Neural progenitor cell (in vitro differentiated cells): ENCODE measurements at places on chromosomes 7 and 10. TPM values are rescaled to one million over a fixed set of nuclear protein-coding genes. Genes with fewer than 3 reads are reported as not detected.
A peak's percentile ranks its signal among the peaks of the same experiment; 100 is the strongest.

- no peak overlapping the region for H3K27ac ChIP-seq
- peak overlapping the region; percentile 98 for H3K4me3 ChIP-seq
- no peaks in the 10 kb centered on the region for H3K27me3 ChIP-seq
- no peaks in the 10 kb centered on the region for H3K4me1 ChIP-seq
- peaks cover 1% of the 10 kb centered on the region for H3K36me3 ChIP-seq
- DNase-seq: peak; percentile 76
Measured at GRCh38 chr10:12130237-12130872, 878 bp downstream of the SEC61A2 start.

DNA sequence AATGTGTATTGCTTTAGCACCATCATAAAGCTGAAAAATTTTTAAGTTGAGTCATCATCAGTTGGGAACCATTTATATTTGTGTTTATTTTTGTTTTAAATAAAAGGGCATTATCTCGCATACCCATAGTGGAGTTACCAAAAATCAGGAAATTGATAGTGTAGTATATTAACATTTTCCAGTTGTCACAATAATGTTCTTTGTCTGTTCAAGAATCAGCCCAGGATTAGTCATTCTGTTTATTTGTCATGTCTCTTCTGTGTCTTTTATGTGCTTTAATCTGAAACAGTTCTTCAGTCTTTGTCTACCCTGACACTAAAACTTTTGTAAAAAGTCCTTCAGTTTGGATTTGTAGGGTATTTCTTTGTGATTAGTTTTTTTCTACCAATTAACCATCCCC, 827.8 kb upstream of the ZWINT start:
- H3K27ac ChIP-seq: no peak overlapping the region
- H3K27me3 ChIP-seq: no peaks in the 10 kb centered on the region
- no peaks in the 10 kb centered on the region for H3K36me3 ChIP-seq
- H3K4me1 ChIP-seq: no peaks in the 10 kb centered on the region

GRCh38 chr7:13981070-13981469, 8.4 kb downstream of the ETV1 start:
- DNase-seq: peak; percentile 50
- peaks cover 3% of the 10 kb centered on the region for H3K36me3 ChIP-seq
- peaks cover 45% of the 10 kb centered on the region for H3K4me1 ChIP-seq
- no peak overlapping the region for H3K27ac ChIP-seq
- H3K4me3 ChIP-seq: no peak overlapping the region

GRCh38 chr7:147607157-147607800, 983.3 kb upstream of the C7orf33 start:
- DNase-seq: peak; percentile 78
- peaks cover 22% of the 10 kb centered on the region for H3K4me1 ChIP-seq
- H3K27me3 ChIP-seq: peaks cover 14% of the 10 kb centered on the region
- no peak overlapping the region for H3K27ac ChIP-seq

GRCh38 chr10:26540601-26541000, 102.5 kb downstream of the APBB1IP start:
- H3K27me3 ChIP-seq: no peaks in the 10 kb centered on the region
- H3K4me3 ChIP-seq: no peak overlapping the region
- H3K4me1 ChIP-seq: peaks cover 8% of the 10 kb centered on the region
- H3K27ac ChIP-seq: no peak overlapping the region
- H3K36me3 ChIP-seq: no peaks in the 10 kb centered on the region
- peak; percentile 78 for DNase-seq

- no peak overlapping the region for H3K27ac ChIP-seq
- DNase-seq: no peak
- no peaks in the 10 kb centered on the region for H3K27me3 ChIP-seq
- no peaks in the 10 kb centered on the region for H3K36me3 ChIP-seq
Measured at GRCh38 chr10:76141376-76141775, 710.0 kb downstream of the LRMDA start.

- H3K36me3 ChIP-seq: no peaks in the 10 kb centered on the region
- no peaks in the 10 kb centered on the region for H3K27me3 ChIP-seq
- peaks cover 10% of the 10 kb centered on the region for H3K4me1 ChIP-seq
- H3K4me3 ChIP-seq: no peak overlapping the region
- peak; percentile 25 for DNase-seq
Measured at GRCh38 chr7:24419077-24419476, 135.1 kb downstream of the NPY start.

- no peaks in the 10 kb centered on the region for H3K4me1 ChIP-seq
- no peak for DNase-seq
- H3K27ac ChIP-seq: no peak overlapping the region
- no peaks in the 10 kb centered on the region for H3K36me3 ChIP-seq
Measured at GRCh38 chr7:42097752-42098151, 139.3 kb downstream of the GLI3 start.

DNA sequence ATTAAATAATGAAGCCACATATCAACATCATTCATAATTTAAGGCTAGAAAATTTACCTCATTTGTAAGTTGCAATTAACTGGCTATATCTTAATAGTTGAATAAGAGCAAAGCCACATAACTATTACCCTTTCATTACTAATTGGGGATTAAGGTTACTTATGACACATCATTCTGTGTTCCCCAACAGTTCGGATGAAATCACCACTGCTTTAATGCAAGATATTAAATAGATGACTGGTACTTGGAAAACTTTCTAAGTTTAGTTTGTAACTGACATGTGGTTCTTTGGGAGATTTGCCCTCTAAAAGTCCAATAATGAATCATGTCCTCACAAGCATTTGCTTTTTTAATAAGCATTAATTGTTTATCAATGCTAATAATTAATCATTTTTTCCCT, 109.1 kb downstream of the MTERF1 start:
- no peaks in the 10 kb centered on the region for H3K4me1 ChIP-seq
- no peak overlapping the region for H3K4me3 ChIP-seq
- H3K27me3 ChIP-seq: no peaks in the 10 kb centered on the region
- H3K36me3 ChIP-seq: no peaks in the 10 kb centered on the region
- no peak overlapping the region for H3K27ac ChIP-seq
- DNase-seq: no peak

- H3K36me3 ChIP-seq: no peaks in the 10 kb centered on the region
- no peaks in the 10 kb centered on the region for H3K27me3 ChIP-seq
- no peak for DNase-seq
- peaks cover 24% of the 10 kb centered on the region for H3K4me1 ChIP-seq
- H3K27ac ChIP-seq: no peak overlapping the region
Measured at GRCh38 chr10:3330663-3331062, 158.1 kb upstream of the PITRM1 start.

DNA sequence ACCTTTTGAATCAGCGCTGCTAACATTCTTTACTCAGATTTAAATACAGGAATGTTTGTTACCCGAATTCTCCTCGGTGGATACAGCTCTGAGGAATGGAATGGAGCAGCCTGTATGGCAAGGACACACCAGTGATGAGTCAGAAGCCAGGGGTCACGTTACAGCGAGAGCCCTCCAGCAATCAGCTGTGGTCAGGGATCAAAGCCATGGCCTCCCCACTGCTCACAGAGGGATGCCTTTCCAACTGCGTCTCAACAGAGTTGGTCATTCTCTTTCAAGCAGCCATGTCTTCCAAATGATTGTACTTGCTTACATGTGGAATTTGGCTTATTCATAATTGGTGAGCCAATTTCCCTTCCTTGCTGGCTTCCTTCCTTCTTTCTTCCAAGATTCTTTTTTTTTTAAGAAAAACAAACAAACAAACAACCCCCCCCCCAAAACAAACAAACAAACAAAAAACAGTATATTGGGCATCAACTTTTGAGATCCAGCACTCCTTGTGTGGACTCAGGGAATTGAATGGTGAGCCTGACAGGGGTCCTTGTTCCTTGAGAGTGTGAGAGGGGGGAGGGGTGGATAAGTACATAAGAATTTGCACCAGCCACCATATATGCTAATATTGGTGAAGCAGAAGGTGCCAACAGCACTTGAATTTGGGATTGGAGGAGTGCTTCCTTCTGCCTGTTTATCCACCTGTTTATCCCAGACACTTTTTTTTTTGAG, 100.2 kb downstream of the ATXN7L1 start:
- DNase-seq: peak; percentile 51
- H3K27me3 ChIP-seq: no peaks in the 10 kb centered on the region
- no peak overlapping the region for H3K27ac ChIP-seq
- H3K4me3 ChIP-seq: no peak overlapping the region

- no peaks in the 10 kb centered on the region for H3K27me3 ChIP-seq
- H3K4me1 ChIP-seq: no peaks in the 10 kb centered on the region
- DNase-seq: no peak
- no peak overlapping the region for H3K27ac ChIP-seq
Measured at GRCh38 chr10:75304741-75305390, 69.1 kb upstream of the COMTD1 start.

GRCh38 chr7:17725821-17726220, 214.5 kb downstream of the SNX13 start:
- H3K27ac ChIP-seq: no peak overlapping the region
- H3K4me1 ChIP-seq: peaks cover 24% of the 10 kb centered on the region
- no peaks in the 10 kb centered on the region for H3K27me3 ChIP-seq
- DNase-seq: no peak
- no peak overlapping the region for H3K4me3 ChIP-seq

- no peaks in the 10 kb centered on the region for H3K4me1 ChIP-seq
- no peaks in the 10 kb centered on the region for H3K27me3 ChIP-seq
- no peak overlapping the region for H3K27ac ChIP-seq
- DNase-seq: no peak
- H3K36me3 ChIP-seq: no peaks in the 10 kb centered on the region
Measured at GRCh38 chr7:37061849-37062559, 337.7 kb upstream of the AOAH start.

DNA sequence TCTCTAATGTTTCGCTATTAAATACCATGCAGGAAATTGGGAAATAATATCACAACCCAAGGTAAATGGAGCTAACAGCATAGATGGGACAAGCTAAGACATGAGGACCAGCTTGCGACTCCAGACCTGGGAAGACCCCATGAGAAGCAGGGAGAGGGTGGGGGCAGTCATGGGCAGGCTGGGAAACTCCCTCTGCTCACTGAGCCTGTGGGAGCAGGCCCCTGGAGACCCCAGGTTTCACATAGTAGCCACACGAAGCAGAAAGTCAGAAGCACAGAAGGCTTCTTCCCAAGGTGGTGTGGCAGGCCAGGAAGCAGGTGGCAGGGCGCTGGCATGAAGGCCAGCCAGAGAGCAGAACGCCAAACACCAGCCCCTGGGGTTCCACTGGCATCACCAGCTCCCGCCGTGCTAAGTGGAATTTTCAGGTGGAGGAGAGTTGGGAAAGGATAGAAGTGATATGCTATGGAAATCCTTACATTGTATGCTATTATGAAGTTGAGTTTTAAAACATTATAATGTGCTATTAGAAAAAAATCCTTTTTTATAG, 99.9 kb upstream of the RNF32 start:
- H3K27ac ChIP-seq: no peak overlapping the region
- no peak for DNase-seq
- H3K36me3 ChIP-seq: no peaks in the 10 kb centered on the region
- no peaks in the 10 kb centered on the region for H3K4me1 ChIP-seq
- H3K27me3 ChIP-seq: no peaks in the 10 kb centered on the region

- H3K27me3 ChIP-seq: no peaks in the 10 kb centered on the region
- peaks cover 10% of the 10 kb centered on the region for H3K4me1 ChIP-seq
- H3K36me3 ChIP-seq: no peaks in the 10 kb centered on the region
Measured at GRCh38 chr7:997404-998395, 14.7 kb downstream of the CYP2W1 start.

GRCh38 chr10:23258516-23258915, 66.4 kb downstream of the PTF1A start:
- DNase-seq: no peak
- H3K36me3 ChIP-seq: no peaks in the 10 kb centered on the region
- H3K27ac ChIP-seq: no peak overlapping the region
- H3K27me3 ChIP-seq: peaks cover 29% of the 10 kb centered on the region
- no peaks in the 10 kb centered on the region for H3K4me1 ChIP-seq

GRCh38 chr10:5737352-5737751, 52.7 kb downstream of the TASOR2 start:
- H3K4me1 ChIP-seq: no peaks in the 10 kb centered on the region
- H3K27ac ChIP-seq: no peak overlapping the region
- peak; percentile 45 for DNase-seq
- no peak overlapping the region for H3K4me3 ChIP-seq

DNA sequence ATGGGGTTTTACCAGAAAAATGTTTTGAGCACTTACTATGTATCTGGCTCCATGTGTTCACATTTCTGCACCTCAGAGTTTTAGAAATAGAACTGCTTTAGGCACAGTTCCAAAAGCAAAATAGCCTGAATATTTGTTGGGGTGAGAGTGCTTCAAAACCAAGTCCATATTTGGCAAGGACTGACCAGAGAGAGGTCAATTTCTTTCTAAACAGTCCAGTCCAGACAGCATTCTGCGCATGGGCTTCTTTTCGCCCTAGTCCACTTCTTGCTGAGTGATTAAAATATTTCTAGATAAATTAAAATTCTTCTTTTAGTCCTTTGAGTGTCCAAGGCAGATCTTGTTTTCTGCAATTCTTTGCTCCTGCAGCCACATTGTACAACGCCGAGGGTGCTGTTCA, 427.0 kb downstream of the PHTF2 start:
- no peaks in the 10 kb centered on the region for H3K4me1 ChIP-seq
- DNase-seq: no peak
- no peaks in the 10 kb centered on the region for H3K27me3 ChIP-seq
- no peaks in the 10 kb centered on the region for H3K36me3 ChIP-seq
- H3K27ac ChIP-seq: no peak overlapping the region

DNA sequence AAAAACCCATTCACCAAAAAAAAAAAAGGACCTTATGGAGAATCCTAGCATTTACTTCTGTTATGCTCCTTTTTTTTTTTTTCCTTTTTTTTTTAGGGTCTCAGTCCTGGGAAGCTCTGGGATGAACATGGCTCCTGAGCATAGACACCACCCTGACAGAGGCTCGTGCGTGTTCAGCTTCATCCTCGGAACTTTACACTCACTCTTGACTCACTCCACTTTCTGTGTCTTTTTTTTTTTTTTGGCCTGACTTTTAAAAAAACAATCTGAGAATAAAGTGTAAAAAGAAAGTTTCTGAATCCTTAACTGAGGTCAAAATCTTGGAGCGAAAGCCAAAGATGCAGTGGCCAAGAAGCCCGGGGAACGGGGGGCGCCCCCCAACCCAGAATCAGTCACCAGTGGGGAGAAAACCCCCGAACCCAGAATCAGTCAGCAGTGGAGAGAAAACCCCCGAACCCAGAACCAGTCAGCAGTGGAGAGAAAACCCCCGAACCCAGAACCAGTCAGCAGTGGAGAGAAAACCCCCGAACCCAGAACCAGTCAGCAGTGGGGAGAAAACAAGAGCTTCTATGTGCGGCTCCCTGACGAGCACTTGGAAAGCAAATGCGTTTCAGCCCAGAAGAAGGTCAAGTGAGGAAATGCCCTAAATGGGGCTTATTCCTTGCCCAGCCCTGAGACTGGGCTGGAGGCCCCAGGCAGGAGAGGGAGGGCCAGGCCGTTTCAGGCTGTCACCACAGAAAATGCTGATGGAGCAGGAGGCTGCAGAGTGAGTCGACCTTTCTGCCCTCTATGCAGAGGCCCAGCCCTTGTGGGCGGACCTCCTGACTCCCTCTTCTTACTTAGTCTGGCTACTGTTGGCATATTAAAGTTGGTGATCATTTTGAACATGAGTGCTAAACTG, 19.0 kb upstream of the PFKP start:
- H3K4me3 ChIP-seq: no peak overlapping the region
- no peak overlapping the region for H3K27ac ChIP-seq
- H3K4me1 ChIP-seq: peaks cover 33% of the 10 kb centered on the region
- peak; percentile 43 for DNase-seq

ARF5 gene
- 229 and 266 TPM in 2 replicates for total RNA-seq

NEUROD6 gene
- not detected in 2 replicates for total RNA-seq

PNLIPRP1 gene
- total RNA-seq: not detected in 2 replicates

AKR1C1 gene
- total RNA-seq: 2.9 and 3.7 TPM in 2 replicates

KCNIP2 gene
- total RNA-seq: 2.4 and 5.5 TPM in 2 replicates

C7orf57 gene
- total RNA-seq: not detected in 2 replicates

SCIN gene
- total RNA-seq: not detected in 2 replicates

NRBF2 gene
- 24.4 and 37.8 TPM in 2 replicates for total RNA-seq

GNAT3 gene
- total RNA-seq: not detected in 2 replicates

KCNH2 gene
- total RNA-seq: 2.6 and 11.1 TPM in 2 replicates

APBB1IP gene
- not detected in 2 replicates for total RNA-seq

KLHL7 gene
- 96.7 and 117 TPM in 2 replicates for total RNA-seq

KIAA1549 gene
- total RNA-seq: 4.8 and 9.1 TPM in 2 replicates
